Stimulated activated CD4-positive, alpha-beta T cell treated with anti-CD3 and anti-CD28 coated beads, TNF-alpha, amount 100 ng/mL, for 48 hours (primary cell): ENCODE measurements at places on chromosomes 3 and 15.

DNA sequence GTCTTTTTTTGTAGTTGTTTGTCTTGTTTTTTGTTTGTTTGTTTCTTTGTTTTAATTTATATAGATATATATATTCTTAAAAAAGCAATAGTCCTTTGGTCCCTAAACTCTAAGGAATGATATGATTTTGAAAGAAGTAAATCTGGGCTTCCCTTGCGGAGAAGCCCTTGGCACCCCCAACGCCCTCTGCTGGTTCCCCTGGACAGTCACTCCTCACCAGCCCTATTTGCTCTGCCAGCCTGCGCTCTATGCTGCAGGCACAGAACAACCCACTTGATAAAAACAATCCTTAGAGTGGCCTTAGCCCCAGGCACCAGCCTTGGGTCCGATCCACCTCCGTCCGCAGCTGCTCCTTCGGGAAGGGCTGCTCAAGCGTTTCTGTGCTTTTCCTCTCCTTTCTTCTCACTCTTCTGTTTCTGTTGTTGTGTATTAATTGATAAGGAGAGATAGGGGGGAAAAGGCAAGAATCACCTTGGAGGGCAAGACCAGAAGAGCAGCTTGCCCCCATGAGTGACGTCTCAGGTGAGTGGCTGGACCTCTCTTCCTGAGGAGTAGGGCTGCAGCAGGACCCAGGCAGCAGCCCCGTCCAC lies 13.7 kb upstream of the PARP6 start:
- no peak for DNase-seq

GRCh38 chr3:120678984-120679383 lies 3.1 kb downstream of the HGD start:
- no peak for DNase-seq

- DNase-seq: no peak
Measured at GRCh38 chr15:52357949-52358348, 62.3 kb upstream of the MYO5C start.

DNA sequence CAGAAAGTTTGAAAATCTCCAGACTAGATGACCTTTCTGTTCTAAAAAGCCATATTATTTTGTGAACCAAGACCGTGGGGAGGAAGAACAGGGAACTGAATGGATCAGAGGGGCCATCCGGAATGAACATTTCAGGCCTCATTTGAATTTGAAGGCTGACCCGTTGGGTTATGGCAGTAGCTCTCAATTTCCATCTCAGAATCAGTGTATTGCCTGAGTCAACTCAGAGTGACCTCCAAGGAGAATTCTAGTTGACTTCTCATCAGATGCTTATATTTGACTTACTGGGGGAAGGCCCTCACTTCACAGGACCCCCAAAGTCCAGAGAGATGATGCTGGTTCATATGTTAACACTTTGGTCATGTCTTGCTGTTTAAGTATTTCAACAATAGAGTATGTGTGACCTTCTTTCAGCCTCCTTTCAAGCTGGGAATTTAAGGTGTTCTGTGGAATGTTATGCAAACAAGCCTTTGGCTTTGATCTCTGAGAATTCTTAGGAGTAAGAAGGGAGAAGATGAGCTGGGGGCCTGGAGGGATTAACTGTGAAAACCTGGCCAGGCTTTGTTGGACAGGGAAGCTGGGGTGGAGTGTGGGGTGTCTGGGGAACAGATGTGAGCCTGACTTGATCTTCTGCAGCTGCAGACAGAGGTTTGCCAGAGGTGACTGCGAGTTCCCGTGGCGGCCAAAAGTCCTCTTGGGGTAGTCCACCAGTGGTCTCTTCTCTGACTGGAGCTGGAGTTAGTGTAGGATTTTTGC lies 111.2 kb upstream of the RGMA start:
- DNase-seq: no peak

DNA sequence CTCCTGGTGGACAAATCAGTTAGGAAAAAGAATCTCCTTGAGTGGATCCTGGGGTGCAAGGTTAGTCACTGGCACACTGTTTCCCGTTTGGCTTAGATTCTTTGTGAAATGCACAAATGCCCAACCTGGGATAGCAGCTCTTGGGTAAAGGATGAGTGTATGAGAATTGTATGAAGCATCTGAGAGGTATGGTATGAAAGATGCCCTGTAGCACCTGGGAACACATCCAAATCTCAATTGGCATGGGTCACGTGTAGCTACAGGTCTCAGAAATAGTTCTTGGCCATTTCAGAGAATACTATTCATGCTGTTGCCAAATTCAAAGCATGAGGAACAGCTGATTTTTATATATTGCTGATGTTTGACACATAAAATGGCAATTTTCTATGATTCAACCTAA lies 84.3 kb downstream of the KCNH8 start:
- DNase-seq: no peak

GRCh38 chr3:95310560-95310959 lies 1247.7 kb downstream of the NSUN3 start:
- no peak for DNase-seq

DNA sequence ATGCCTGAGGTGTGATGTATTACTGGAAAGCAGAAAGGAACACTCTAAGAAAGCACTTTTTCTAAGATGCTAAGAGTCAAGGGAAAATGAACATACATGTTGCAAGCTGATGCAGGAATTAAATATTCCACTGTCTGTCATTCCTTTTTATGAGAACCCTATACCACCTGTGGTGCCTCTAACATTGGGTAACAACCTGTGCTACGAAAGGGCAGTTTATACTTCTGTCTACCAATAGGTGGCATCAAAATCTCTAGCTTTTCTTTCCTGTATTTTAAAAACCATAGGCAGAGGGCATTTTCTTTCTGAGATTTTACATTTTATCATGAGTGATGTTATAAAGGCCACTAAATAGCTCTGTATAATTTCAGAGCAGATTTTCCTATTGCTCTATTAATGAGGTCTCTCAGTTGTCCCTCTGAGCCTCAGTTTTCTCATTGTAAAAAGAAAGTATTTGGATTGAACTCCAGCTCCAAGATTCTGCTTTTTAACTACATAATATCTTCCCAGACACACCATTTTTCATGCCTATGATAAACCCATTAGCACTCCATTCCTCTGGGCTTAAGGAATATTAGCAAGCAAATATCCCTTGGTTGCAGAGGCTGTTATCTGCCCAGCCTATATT lies 3.5 kb upstream of the CPNE4 start:
- DNase-seq: no peak

DNA sequence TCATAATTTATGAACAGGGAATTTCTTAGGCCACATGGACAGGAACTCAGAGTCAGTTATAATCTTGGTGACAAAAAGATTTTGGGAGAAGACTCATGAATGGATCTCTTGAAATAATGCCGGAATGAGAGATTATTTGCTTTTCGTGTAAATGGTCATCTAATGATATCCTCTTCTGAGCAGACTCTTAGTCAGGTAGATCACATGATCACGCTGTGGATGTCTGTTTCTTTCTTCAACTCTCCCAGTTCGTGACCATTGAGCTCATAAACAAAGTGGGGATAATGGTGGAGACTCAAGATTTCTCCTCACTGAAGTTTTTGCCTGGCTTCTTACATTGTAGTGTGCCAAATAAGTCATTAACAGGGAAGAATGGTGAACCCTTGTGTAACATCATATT lies 133.1 kb upstream of the CBLB start:
- DNase-seq: no peak

GRCh38 chr3:179348325-179349013 lies 960 bp downstream of the MFN1 start:
- no peak for DNase-seq

DNA sequence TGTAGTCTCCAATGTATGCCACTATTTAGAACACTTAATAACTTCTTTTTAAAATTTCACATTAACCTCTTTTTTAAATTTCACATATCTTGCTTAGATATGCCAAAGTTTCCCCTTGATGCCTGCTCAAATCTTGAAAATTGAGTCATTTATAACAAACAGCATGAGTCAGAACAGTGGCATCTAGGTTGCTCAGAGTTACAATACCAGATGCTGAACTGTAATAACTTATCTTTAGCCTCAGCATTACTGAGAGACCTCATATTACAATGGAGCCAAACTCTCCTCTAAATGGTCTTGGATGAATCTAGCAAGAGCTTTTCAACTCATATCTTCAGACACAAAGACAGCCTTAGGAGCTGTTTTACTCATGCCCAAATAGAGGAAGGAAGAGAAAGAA lies 439.3 kb upstream of the ARPP21 start:
- no peak for DNase-seq

DNA sequence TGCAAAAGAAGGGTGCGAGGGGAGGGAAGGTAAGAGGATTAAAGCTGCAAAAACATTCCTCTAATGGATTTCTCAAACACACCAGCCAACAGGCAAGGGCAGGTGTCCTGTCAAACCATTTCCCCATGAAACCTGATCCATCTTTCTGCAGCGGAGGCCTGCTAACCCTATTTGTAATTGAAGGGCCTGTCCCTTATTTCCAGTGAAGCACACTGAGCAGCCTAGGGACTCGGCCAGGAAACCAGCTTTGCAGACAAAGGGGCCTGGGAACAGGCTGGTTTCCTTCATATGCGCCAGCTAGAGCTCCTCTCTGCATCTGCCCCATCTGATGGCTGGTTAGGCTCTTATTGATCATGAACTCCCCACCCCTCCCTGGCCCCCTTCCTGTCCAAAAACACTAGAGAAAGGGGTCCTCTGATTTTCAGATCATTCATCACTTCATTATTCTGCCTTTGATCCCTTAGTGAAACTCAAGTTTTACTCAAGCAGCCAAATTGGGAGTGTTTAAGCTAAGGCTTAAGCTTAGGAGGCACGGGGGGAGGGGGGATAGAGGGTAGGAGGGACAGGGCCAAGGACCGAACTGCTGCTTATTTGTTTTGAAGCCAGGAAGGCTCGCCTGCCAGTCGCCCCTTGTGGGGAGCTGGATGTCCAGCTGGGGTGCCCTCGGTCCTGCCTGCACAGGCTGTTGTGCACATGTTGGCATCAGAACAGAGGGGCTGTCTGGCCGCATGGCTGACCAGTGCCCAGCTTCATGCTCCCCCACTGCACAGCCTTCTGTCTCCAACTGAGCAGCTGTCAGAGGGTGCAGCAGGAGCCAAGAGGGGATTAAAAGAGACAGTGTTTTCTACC lies 53.1 kb downstream of the BOC start:
- DNase-seq: no peak

DNA sequence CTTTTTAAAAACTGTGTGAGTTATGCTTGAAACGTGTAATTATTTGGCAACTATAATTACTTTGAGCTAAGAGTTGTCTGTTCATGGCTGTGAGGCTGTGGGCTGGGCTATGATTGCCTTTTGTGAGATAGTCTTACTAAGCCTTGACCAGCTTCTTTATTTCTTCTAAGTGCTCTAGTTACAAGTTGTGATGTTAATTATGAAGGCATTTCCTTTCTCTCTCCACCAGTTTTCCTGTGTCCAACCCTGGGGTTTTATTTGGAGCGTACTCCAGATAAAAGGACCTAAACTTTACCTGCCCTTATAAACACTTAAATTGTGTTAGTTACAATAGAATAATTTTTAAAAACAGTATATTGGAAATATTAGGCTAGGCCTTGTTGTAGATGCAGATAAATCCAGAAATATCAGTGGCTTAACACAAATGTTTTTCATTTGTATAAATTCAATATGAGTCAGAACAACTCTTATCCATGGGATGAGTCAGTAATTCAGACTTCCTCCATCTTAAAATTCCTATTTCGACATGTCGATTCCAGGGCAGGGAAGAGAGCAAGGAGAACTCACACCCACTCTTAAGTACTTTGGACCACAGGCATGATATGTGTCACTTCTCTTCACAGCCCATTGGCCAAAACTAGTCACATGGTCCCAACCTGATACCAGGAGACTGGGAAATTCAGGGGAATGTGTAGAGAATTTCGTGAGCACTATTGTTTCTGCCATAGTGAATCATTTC lies 17.0 kb downstream of the TMEM62 start:
- DNase-seq: no peak

DNA sequence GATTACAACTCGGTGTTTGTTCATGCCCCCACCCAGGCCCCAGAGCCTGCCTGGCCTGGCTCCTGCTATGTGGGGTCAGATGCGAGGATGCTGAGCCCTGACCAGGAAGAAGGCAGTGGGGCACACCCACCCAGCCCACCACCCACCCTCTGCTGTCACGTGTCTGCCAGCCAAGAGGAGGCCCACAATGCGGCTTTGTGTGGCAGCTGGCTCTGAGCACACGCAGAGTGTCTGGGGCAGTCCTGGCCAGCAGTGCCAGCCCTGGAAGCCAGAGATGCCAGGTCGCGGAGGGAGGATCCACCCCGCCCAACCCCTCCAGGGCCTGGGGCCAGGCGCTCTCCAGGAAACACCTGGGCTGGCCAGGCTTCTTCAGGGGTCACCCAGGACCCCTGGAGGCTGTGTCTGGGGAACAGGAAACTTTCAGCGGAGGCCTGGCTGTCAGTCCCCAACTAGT lies 26.4 kb upstream of the KLF13 start:
- no peak for DNase-seq

- no peak for DNase-seq
Measured at GRCh38 chr3:120284747-120285507, at the start of gene GPR156. Gene GPR156, minus strand, starts transcription at chr3:120285222. Its CDS starts 41,124 bp downstream, at chr3:120244098.

GRCh38 chr15:25244731-25245585 lies 193.9 kb downstream of the UBE3A start:
- DNase-seq: no peak

DNA sequence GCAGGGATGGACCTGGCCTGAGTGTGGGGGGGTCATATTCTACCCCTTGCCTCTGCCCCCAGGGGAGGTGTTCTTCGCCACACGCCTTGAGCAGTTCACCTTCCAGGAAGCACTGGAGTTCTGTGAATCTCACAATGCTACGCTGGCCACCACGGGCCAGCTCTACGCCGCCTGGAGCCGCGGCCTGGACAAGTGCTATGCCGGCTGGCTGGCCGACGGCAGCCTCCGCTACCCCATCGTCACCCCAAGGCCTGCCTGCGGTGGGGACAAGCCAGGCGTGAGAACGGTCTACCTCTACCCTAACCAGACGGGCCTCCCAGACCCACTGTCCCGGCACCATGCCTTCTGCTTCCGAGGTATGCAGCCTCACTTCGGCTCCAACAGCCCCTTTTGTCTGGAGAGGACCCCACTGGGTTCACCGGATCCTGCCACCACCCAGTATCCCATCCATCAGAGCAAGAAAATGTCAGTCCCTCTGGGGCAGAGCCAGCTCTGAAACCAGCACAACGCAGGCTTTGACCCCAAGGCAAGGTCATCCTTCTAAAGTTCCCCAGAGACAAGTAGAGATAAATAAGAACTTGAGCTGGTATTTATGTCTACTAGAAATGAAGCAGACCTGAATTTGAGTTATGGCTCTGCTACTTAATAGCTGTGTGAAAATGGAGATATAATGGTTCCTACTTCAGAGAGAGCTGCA lies 45.8 kb downstream of the HAPLN3 start:
- no peak for DNase-seq

GRCh38 chr3:71102111-71102983 lies 481.2 kb downstream of the FOXP1 start:
- DNase-seq: no peak

DNA sequence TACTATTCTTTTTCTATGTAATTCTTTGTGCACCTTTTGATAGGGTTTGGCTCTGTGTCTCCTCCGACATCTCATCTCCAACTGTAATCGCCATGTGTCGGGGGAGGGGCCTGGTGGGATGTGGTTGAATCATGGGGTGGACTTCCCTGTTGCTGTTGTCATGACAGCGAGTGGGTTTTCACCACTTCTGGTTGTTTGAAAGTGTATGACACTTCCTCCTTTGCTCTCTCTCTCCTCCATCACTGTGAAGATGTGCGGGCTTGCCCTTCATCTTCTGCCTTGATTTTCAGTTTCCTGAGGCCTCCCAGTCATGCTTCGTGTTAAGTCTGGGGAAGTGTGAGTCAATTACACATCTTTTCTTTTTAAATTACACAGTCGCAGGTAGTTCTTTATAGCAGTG lies 225.8 kb upstream of the DPPA4 start:
- no peak for DNase-seq

- no peak for DNase-seq
Measured at GRCh38 chr15:24862726-24863521, 91.9 kb upstream of the SNRPN start.
